ENCODE measurements at places on chromosomes 3 and 15.

GRCh38 chr3:115713284-115713683 lies 90.0 kb downstream of the GAP43 start:
- DNase-seq: no peak

DNA sequence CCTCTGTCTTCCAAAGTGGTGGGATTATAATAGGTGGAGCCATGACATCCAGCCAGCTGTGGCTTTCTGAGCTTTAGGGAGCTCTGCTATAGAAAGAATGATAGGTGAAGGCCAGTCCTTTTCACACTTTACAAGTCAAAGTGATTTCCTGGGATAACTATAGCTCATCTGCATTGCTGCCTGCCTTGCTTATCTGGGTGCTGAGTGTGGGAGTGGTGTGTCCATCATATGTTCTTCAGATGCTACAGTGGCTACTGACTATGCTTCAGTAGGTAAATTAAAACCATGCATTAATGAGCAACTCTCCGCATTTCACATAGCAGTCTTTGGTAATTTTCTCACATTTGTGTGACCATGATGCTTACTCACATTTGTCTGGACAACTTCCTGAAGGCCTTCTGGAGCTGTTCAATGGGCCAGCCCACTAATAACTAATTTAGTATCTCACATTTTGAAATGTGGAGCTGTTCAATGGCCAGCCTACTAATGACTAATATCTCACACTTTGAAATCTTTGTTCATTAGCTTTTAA lies 23.4 kb downstream of the RHOA start:
- no peak for DNase-seq

- no peak for DNase-seq
Observed at GRCh38 chr3:14486460-14486859, 53.7 kb downstream of the GRIP2 start.

DNA sequence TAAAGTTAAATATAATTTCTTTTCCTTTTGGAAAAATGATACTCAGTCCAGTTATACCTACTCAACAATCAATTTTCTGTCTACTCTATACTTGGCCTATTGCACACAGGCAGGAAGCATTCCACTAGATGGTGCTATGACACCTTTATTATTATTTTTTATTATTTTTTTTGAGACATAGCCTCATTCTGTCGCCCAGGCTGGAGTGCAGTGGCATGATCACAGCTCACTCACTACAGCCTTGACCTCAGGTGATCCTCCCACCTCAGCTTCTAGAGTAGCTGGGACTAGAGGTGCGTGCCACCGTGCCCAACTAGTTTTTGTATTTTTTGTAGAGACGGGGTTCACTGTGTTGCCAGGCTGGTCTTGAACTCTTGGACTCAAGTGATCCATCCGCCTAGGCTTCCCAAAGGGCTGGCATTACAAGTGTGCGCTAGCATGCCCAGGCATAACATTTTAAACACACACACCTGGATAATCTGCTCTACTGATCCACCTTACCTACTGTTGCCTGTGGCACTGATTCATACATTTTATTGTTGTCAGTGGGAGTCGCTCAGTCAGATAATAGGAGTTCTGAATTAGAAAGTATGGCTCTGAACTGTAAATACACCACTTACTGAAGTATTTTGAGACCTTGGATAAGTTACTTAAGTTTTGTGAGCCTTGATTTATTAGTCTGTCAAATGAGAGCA lies 56.2 kb downstream of the EIF3J start:
- DNase-seq: no peak
